Activated CD4-positive, alpha-beta T cell treated with anti-CD3 and anti-CD28 coated beads, Interleukin-2, amount 10 ng/mL, durations not matched to agents 7 days and 5 days (primary cell): ENCODE measurements at places on chromosomes 16 and 17.

- DNase-seq: no peak
Observed at GRCh38 chr16:79717333-79718137, 117.0 kb upstream of the MAF start.

- peak; percentile 71 for DNase-seq
Observed at GRCh38 chr17:81291662-81292061, 3.4 kb downstream of the SLC38A10 start.

GRCh38 chr16:69260019-69260418, 51.1 kb upstream of the VPS4A start:
- no peak for DNase-seq

- DNase-seq: no peak
Observed at GRCh38 chr16:3042376-3042775, 4.0 kb upstream of the MMP25 start.

GRCh38 chr16:1494129-1494640, 1.0 kb downstream of the TELO2 start:
- DNase-seq: no peak

- no peak for DNase-seq
Observed at GRCh38 chr17:41451154-41451728, 10.5 kb upstream of the KRT38 start.

- DNase-seq: no peak
Observed at GRCh38 chr17:79721993-79722671, 8.6 kb upstream of the ENPP7 start.

DNA sequence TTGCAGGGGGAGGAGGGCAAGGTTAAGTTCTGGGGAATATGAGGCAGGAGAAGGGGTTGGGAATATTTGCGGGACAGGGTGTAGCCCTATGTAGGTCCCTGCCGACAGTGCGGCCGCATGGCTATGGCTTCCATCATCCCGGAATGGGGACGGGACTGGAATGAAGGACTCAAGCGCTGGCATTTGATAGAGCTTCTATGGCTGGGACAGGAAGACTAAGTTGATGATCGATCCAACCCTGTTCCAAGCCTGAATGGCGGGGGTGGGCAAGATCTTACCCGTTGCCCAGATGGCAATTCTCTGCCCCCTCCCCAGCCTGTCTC, 47.1 kb downstream of the SRCIN1 start:
- no peak for DNase-seq

- no peak for DNase-seq
Observed at GRCh38 chr17:35760587-35760986, at the start of gene C17orf50. TSS of gene C17orf50 (plus strand) at chr17:35760887. CDS start at chr17:35760942, 55 bp downstream.

DNA sequence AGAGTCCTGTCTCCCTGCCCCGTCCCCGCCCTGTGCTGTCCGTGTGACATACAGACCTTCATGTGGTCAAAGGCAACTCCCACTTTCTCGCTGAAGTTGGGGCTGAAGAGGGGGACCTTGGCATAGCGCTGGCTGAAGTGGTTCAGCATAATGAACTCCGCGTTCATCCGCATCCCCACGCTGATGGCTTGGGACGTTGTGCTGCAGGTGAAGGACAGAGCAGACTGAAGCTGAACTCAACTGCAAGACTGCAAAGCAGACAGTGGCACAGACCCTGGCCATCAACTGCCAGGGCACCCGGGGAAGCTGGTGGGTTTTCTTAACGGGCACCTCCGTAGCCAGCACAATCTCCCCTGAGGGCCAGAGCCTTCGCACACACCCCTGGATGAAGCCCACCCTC, 24.2 kb downstream of the ELAC2 start:
- DNase-seq: no peak

DNA sequence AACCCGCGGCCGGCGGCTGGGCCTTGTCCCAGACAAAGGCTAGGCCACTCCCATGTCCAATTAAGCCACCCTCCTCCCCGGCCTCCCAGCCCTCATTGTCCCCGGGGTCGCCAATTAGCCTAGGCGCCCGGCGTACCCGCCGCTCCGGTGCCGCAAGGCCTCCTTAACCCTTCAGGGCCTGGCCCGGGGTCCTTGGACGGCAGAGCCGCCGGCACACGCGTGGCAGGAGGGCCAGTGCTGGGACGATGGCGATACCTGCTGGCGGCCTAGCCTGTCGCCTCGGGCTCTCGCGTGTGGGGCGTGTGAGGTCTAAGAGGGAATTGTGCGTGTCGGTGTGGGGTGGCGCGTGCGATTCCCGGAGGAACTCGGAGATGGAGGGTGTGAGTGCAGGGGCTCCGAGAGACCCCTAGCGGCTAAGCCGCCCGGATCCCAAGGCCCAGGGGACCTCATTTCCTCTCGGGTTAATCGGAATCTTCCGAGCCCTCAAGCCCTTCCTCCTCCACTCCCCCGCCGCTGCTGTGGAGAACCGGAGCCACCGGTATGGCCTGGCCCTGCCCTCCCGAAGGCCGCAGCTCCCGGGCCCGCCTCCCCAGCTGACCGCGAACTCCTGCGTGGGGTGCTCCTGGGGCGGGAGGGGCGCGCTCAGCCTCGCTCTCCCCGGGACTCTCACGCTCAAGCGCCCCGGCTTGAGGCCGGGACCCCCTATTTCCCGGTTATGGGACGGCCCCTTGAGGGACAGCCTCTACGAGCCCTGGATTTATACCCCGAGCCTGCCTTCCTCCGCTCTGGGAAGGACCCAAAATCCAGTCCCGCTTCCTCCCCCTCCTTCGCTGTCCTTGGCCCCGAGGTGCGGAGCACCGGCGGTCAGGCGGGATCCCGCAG, 11.9 kb downstream of the TBX2 start:
- DNase-seq: no peak

GRCh38 chr17:38428112-38428642, at the start of gene ARHGAP23:
TSS of gene ARHGAP23 (plus strand) at chr17:38428464. CDS start at chr17:38428486, 22 bp downstream.
- peak; percentile 15 for DNase-seq

GRCh38 chr17:41101586-41102259, at the start of gene KRTAP4-16:
TSS of gene KRTAP4-16 (minus strand) at chr17:41102209. CDS start at chr17:41102209, 0 bp downstream.
- no peak for DNase-seq

GRCh38 chr16:10877472-10877946, 507 bp downstream of the CIITA start:
- DNase-seq: peak; percentile 12

- DNase-seq: no peak
Observed at GRCh38 chr16:23996258-23996955, 160.6 kb downstream of the PRKCB start.

DNA sequence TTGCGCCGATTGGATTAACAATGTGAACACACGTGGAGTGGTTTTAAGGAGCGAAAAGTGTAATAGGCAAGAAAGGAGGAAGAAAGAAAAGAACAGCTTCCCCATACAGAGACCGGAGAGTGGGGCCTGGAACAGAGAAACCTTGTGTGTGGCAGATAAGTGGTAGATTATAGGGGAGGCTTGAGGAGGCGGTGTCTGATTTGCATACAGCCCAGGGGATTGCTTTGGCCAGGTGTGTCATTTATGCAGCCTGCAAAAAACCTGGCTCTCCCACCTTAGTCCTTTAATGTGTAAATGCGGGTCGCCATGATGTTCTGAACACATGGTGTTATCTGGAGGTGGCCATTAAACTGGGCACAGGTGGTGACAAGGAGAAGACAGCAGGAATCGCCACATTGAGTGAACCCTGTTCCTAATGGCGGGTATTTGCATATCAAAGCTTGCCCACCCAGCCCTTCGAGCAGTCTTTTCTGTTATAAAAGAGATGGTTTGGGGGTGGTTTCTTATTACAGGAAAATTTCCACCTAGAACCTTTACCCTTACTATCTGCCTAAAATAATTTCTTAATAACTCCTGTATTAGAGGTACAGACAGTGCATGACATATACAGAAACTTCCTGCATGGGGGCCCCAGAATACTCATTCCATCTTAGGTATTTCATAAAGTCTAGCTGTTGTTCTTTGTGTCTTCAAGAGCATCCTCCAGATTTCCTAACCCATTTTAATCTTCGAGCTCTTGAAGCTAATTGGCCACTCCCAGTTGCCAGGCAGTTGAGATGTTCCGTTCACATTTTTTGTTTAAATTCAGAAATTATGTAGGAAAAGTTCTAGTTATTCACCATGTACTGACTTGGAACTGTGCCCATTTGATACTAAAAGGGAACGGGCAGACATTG, 292.5 kb downstream of the RBFOX1 start:
- no peak for DNase-seq

GRCh38 chr17:49755663-49756283, 8.2 kb downstream of the FAM117A start:
- DNase-seq: no peak

DNA sequence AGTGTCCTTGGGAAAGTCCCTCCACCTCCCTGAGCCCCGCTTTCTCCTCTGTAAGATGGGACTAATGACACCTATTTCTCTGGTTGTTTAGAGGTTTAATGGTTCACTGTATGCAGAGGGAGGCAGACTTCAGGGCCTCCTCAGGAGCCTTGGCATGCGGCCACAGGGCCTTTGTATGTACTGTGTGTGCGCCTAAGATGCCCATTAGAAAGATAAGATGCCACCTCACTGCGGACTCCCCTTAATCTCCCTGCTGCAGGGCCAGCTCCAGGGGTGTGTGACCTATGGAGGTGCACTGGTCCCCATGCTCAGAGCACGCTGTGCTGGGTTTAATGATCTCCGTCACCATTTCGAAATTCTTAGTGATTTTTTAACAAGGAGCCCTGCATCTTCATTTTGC, 59.3 kb downstream of the TMEM235 start:
- DNase-seq: no peak
